Astrocyte (in vitro differentiated cells and primary cell): ENCODE measurements at places on chromosomes 4 and X.

DNA sequence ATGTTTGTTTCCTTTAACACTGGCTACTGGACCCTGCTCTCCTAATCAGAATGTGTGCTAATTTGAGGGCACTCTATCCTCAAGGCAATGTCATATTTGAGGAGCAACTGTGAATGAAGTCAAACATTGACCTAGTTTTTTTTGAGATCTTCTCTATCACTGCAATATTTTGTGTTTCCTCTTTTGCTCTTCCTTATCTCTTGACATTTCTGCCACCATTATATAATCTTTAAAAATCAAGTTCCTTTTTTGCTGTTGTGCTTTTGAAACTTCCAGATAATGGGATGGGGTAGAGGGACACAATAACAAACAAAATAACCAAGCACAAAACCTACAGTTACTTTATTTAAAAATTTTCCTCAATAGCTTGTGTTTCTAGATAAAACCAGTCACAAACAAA, 7.4 kb upstream of the WDFY3 start:
- DNase-seq = no peak

DNA sequence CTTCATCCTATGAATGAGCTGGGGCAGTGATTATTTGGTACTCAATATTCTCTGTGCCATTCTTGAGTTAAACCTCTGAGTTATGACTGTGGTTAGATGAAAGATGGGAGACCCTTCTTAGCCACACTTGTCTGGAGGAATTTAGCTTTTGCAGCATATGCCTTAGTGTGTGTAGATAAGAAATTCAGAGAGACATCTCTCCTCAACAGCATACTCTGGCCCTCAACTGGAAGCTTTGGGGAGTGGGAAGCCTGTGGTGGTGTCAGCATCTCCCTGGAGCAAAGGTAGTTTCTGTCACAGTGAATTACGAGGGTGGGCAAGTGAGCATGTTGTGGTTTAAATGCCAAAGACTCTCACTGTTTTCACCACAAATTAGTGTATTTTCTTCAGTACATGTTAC, 58.7 kb downstream of the UGT2A3 start:
- no peak for DNase-seq

DNA sequence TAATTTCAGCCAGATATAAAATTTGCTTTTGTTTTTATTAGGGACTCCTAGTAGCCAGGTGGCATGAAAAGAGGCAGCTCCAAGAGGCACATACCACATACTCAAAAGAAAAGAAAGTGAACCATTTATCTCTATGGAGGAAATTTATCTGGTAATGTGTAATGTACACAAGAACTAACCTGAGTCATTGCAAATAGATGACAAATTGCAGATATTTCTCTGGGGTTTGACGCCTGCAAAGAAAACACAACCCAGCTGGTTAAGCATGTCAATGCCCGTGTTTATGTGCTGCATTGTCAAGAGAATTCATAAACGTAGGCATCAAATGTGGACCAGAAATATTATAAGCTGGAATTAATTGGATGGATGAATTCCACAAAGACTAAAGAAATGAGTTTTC, 46.9 kb upstream of the PHKA2 start:
- no peak for DNase-seq

GRCh38 chr4:89324671-89325070, 17.1 kb upstream of the GPRIN3 start:
- peak; percentile 43 for DNase-seq

GRCh38 chrX:10582945-10583344, 37.4 kb downstream of the MID1 start:
- DNase-seq = peak; percentile 67

DNA sequence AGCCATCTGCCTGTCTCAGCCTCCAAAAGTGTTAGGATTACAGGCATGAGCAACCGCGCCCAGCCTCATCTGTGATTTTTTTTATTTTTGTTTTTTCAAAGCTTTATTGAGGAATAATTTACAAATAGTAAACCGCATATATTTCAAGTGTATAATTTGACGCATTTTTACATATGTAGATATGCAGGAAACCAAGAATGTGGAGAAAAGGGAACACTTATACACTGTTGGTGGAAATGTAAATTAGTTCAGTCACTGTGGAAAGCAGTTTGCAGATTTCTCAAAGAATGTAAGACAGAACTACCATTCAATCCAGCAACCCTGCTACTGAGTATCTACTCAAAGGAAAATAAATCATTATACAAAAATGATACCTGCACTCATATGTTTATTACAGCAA, 85.9 kb downstream of the SLC16A2 start:
- DNase-seq = no peak

GRCh38 chr4:86961605-86962295, 26.9 kb downstream of the AFF1 start:
- peak; percentile 80 for DNase-seq

DNA sequence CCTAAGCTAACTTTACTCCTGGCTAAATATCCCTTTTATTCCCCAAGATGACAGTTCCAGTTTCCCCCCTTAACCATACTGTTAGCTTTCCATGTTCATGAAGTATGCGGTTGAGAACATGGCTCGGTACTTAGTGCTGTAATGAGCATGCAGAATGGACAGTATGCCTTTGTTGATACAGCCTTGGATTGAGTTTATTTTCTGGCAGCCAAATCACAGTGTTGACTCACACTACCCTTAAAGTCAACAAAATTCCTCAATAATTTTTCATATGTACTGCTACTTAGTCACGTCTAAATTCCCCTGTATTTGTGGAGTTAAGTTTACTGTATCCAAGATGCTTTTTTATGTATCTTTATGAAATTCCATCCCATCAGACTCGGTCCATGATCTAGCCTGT, 1.4 kb upstream of the VEGFC start:
- DNase-seq = peak; percentile 96

- DNase-seq = no peak
Measured at GRCh38 chr4:81470456-81471297, 1.0 kb downstream of the RASGEF1B start.

DNA sequence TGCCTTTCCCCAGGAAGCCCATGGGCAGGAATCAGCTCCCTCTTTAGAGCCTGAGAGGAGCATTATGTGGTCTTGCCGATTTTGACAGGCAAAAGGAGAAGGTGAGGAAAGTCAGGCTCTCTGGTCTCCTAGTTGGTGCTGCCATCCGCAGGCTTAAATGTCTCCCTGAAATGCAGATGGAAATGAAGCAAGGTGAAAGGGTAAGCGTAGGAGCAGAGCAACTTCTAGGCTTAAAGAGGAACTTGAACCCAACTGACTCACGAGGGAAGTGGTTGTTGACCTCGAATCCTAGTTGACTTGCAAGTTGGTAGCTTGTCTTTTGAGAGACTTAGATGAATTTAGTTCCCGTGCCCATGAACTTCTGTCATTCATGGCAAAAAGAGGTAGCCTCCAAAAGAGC, 205.9 kb downstream of the PTTG2 start:
- DNase-seq = no peak

DNA sequence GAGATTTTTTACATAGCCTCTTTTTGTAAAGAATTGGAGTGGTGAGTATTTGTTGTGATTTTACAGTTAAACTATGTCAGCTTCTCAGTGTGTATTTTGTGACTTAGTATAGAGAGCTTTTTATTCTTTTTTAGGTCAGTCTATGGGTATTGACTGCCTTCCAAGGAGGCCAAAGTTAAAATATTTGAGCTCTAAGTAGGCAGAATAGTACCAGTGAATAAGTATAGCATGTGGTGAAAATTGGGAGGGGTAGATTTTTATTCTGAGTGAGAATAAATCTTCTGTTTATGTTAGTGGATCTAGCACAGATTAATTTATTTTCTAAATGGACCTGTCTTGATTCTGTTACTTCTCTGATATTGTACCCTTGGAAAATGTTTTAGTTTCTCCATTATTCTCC, 37.5 kb downstream of the HERC3 start:
- no peak for DNase-seq

DNA sequence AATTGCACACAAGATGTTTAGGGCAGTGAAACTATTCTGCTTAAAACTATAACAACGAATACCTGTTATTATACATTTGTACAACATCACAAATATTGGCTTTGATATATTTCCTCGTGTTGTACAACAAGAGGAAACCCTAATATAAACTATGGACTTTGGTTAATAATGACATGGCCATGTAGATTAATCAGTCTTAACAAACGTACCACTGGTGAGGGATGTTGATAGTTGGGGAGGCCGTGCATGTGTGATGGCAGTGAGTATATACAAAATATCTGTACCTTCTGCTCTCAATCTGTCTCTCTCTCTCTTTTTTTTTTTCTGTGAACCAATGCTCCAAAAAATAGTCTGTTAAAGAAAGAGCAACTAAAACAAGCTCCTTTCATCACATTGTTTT, 22.2 kb upstream of the HPGD start:
- no peak for DNase-seq

DNA sequence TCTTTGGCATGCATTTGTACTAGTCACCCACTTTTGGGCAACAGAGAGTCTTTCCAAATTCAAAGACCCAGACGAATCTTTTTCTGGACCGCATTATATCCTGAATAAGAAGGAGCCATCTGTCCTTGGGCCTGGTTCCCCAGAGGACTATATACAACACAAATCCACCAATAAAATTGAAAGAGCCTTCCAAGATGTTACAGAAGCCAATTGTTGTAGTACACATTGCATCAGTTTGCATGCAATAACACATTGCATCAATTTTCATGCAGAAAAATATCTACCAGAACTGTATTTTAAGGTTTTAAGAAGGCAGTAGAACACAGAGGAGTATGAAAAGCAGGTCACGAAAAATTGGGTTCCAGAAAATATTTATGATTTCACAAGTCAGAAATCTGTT, 203.2 kb downstream of the HTR2C start:
- DNase-seq = no peak

DNA sequence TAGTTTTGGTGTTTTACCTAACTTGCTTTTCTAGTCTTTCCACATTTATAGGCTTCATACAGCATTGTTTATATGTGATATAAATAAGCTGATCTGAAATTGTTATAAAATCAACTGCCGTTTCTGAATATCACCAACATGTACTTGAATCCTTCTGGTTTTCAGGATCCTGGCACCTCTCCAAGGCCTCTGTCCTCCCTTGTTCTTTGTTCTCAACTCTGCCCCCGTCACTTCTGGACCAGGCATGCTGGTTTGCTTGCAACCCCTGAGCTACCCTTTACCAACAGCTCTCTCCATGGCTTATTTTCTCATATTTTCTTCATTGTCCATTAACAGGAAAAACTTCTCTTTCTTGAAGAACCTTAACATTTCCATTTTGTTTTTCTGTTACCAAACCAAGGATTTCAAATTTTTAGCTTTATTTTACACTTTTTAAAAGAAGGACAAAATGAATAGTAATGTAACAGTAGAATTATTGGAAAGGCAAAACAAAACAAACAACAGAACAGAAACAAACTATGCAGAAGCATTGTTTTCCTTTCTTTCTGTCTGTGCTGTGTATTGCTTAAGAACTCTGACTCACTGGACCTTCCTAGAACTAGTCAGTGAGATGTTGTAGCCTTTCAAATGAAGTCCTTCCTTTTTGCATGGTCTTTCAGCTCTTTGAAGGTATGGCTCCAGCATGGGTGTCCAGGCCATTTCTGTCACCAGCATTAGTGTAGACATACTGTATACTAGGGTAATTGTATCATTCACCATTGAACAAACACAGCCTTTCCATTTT, 44.8 kb downstream of the BANK1 start:
- peak; percentile 48 for DNase-seq

GRCh38 chr4:95640311-95640710, 91.5 kb upstream of the UNC5C start:
- DNase-seq = no peak

DNA sequence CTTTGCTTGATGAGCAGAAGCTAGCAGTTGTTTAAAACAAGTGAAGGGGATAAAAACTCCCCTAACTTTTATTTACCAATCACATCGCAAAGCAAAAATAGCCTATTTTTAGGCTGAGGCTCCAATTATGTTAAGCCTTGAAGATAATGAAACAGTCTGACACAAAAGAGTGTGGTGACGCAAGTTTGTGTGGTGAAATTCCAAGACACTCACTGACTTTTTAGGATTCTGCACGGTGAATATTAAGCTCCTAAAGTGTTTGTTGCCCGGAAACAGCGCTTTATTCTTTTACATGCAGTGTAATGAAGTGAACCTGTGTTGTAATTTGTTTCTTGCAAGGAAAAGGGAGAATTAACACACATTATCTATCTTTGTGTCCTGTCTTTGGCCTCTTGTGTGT, 74.8 kb downstream of the POLA1 start:
- no peak for DNase-seq

GRCh38 chrX:109847257-109848187, 114.5 kb upstream of the ACSL4 start:
- DNase-seq = peak; percentile 90

DNA sequence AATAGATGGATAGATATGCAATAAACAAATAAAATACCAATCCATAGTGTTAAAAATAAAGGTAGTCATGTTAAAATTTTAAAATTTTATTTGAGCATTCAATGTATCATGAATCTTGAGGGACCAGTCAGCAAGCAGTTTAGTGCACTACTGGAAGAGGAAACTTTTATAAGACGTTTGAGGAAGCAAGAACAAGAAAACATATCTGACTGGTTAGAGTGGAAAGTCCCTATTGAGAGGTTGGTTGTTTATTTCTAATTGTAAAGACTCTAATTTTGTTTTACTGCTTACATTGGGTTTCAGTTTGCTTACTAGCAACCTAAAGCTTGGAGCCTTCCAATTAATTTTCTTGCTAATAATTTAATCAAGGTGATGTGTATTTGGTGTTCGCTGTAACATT, 786.2 kb downstream of the RAB28 start:
- DNase-seq = no peak

- DNase-seq = no peak
Measured at GRCh38 chrX:32576885-32577284, 634.5 kb downstream of the DMD start.

GRCh38 chr4:14582677-14583076, 419.6 kb upstream of the CPEB2 start:
- DNase-seq = no peak

DNA sequence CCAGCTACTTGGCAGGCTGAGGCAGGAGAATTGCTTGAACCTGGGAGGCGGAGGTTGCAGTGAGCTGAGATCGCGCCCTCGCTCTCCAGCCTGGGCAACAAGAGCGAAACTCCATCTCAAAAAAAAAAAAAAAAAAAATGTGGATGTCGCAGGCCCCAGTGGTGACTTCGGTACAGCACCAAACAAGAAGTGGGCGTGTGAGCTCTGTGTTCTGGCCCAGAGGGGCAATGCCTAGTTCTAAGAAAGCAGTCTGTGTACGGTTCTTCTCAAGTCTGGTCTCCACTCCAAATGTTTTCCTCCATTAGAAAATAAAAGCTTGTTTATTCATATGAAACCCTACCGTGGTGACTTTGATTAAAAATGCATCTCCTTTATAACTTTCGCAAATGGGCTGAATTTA, 92.0 kb upstream of the DDX3X start:
- no peak for DNase-seq

- DNase-seq = no peak
Measured at GRCh38 chrX:13474164-13474516, 95.3 kb upstream of the EGFL6 start.

- no peak for DNase-seq
Measured at GRCh38 chrX:97260679-97261078, 377.0 kb downstream of the RPA4 start.

DNA sequence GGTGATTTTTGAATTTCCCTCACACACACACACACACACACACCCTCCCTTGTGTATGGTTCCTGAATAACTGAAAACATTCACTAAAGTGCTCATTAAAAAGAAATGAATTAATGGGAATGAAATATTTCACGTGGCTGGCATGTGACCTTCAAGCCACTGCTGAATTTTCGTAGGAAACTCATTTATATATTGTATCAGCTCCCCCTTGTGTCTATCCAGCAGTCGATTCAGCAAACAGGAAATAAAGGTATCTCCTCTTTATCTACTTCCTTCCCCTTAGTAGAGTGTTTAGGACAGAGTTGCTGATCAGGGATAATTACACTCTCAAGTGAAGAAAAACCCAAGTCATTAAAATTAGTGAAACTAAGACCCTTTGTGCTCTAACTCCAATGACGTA, 912.6 kb upstream of the LCORL start:
- DNase-seq = no peak
